WERI-Rb-1 (cell line): ENCODE measurements at places on chromosomes 7 and 10.

- DNase-seq: no peak
Observed at GRCh38 chr10:31723106-31723750, 205.4 kb downstream of the ARHGAP12 start.

- DNase-seq: no peak
Observed at GRCh38 chr7:29607889-29608288, 44.3 kb downstream of the PRR15 start.

DNA sequence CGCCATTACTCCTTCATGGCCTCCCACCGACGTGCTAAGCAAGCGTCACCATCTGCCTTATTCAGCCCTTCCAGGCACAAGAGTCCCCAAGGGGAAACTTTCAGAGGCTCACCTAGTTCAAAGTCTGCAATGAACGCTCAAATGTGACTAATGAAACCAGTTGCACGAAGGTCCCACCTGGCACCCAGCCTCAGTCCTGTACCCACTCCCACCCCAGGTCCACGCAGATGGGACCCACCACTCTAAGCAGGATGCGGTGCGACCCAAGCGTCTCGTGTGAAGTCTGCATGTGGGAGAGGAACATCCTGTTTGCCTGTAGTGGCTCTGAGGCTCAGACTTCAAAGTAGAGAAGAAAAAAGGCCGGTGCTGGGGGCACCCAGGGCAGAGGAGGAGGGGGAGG, 40.3 kb downstream of the RGS10 start:
- no peak for DNase-seq

DNA sequence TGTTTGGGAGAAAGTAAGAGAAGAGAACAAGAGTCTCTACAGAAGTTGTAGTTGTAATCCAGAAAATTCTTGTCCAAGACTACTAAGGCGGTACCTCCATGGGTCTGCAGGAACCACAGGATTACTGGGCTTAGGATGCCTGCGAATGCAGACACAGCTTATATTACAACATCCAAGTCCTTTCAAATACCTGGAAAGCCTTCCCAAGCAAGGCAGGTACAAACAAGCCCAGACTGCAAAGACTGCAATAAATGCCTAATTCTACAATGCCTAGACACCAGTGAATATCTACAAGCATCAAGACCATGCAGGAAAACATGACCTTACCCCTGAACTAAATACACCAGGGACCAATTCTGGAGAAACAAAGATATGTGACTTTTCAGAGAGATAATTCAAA, 178.2 kb downstream of the ARL4A start:
- no peak for DNase-seq

GRCh38 chr10:58813573-58813972, 300.9 kb downstream of the BICC1 start:
- DNase-seq: no peak

DNA sequence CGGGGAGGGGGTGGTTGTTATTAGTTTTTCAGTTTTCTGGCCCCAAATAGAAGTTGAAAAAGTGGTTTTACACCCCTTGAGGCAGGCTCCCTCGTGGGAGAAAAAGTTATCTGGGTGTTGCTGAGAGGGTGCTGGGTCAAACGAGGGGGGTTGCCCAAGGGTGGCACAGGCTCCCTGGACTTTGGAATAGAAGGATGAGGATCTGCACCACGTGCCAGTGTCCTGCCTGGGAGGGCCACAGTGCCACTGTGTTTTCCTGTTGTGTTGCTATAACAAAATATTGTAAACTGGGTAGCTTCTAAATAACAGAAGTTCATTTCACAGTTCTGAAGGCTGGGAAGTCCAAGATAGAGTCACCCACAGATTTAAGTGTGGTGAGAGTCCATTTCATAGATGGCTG, 181.9 kb downstream of the CXCL12 start:
- DNase-seq: no peak

DNA sequence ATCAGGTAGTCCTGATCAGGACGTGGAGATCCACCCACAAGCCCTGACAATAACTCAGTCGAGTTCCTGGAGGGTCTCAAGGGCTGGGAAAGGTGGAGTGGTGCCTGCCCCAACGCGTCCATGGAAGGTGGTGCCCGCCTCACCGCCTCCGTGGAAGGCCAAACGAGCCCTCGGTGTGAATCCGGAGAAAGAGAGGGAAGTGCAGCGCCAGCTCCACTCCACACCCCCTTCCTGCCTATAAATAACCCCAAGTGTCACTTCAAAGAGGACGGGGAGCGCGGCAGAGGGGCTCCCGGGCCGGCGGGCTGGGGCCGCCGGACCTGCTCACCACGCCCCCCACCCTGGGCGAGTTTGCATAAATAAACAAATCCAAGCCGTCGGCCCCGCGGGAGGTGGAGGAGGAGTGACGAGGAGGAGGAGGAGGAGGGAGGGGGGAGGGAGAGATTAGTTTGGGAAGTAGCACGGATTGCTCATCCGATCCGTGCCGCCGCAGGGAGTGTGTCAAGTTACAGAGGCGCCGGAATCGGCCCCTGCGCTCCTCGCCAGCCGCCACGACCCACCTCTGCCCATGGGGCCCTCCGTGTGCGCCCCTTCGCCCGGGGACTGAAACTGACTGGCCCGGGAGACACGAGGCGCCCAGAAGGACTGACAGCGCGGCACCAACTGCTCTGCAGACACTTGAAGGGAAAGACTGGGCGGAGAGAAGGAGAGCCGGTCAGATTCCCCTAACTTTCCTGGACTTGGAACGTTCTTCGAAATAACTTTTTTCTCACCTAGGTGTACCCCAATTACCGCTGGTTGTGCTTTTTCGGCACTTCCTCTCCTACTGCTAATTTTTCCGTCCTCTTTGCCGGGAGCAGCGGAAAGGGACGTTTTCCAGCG, at the start of gene COL13A1:
Gene COL13A1 (plus strand): TSS at position 473 of the 882 bp plus-strand sequence. CDS start 518 bp downstream, outside the sequence.
- DNase-seq: peak; percentile 87

- no peak for DNase-seq
Observed at GRCh38 chr10:86968271-86968993, at the start of gene ADIRF. TSS of gene ADIRF (plus strand) at chr10:86968482. CDS start at chr10:86968545, 63 bp downstream.

DNA sequence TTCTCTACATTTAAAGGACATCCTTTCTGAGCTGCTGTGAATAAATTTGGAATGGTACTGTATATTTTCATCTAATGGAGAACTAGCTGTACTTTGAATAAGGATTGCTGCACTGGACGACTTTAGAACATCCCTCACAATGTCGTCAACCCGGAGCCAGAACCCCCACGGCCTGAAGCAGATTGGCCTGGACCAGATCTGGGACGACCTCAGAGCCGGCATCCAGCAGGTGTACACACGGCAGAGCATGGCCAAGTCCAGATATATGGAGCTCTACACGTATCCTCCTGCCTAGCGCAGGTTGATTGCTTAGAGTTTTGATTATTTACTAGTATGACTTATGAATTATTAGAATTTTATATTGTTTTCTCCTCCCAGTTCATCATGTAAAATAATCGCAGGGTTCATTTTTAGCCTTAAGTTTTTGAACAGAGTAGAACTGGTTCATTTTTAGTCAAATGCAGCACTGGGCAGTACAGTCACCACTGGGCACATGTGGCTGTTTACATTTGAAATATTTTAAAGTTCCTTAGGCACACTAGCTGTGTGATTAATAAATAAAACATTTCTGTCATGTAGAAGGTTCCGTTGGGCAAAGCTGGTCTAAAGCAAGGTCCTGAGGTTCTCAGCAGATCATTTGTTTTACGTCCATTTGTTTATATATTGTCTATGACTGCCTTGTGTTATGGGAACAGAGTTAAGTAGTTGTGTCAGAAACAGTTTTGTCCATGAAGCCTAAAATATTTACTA, 31.5 kb downstream of the CUL1 start:
- DNase-seq: no peak

DNA sequence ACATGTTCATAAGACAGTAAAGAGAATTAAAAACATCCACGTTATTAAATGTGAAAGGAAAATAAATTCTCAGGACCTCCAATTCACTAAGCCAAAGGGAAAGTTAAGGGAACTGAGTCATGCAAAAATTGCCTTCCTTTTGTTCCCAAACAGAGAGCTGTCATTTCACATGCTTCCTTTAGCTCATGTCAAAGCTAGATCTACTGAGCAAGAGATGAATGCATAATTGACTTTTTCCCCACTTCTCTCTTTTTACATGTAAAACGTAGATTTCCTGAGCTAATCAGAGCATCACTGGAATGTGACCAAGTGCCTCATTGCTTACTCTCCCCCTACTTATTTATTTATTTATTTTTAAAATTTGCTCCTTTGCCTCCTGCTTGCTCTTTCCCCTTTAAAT, 129.1 kb upstream of the AMPH start:
- no peak for DNase-seq

DNA sequence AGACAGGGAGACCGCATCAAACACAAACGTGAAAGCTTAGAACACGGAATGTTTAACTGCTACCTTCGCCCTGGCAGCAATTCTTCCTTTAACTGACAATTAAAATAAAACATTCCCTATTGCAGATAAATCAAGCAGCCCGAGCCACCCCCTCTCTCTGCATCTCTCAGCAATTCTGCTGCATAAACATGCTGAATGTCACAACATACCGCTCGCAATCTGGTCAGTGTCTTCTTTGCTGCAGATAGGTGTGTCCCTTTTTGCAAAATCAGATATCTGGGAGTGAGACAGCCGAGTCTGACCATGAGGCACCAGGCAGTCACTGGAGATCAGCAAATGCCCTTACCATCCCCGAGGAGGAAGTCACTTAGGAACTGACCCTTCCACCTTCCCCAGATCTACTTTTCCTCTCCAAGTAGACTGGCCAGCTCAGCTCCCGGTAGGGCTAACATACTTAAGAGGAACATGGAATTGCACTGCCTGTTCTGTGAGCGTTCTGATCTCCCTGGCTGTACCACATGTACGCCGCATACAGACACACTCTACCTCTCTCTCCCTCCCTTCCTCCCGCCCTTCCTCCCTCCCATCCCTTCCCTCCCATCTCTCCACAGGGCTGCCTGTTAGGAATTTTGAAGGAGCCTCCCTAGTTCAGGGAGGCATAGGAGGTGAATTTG, at the start of gene FRMD4A:
Gene FRMD4A (minus strand): TSS at position 537 of the 674 bp plus-strand sequence.
- DNase-seq: no peak

GRCh38 chr10:24897326-24897926, 55.0 kb downstream of the PRTFDC1 start:
- no peak for DNase-seq

DNA sequence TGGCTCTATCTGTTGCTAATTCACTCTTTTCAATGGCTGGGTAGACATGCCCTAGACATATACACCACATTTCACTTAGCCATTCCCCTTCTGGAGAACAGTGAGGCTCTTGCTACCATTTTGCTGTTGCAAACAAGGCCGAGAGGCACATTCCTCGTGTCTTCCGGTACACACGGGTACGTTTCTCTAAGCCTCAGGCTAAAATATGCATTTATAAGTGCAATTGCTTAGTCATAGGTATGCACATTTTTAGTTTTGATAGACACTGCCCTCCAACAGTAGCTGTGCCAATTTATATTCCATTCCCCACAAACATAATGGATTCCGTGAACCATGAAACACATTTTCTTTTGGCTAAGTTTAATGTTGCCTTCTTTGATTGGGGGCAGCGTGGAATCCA, 13.2 kb downstream of the CHAT start:
- DNase-seq: no peak

- DNase-seq: no peak
Observed at GRCh38 chr7:5426226-5426475, 2.5 kb upstream of the TNRC18 start.

DNA sequence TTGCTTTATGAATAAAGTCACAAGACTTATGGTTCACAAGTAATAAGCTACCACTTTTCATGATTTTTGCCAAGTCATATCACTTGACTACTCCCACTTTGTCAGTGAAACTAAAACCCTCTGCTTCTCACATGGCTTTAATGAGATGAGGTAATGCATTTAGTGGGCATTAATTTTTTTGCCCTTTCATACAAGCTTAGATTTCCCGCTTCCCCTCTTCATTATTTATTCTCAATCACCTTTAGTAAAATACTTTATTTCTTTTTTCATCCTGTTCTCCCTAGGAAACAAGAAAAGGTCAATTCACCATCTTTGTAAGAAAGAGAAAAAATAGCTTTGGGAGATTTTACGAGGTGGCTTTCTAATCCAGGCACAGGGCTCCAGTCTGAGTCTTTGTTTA, 109.6 kb upstream of the STARD3NL start:
- no peak for DNase-seq

- DNase-seq: no peak
Observed at GRCh38 chr7:67105377-67105776, 108.7 kb downstream of the TYW1 start.

- peak; percentile 39 for DNase-seq
Observed at GRCh38 chr7:36264123-36264801, 111.2 kb downstream of the EEPD1 start.

GRCh38 chr10:103053659-103054581, 135.8 kb downstream of the CNNM2 start:
- DNase-seq: peak; percentile 72

DNA sequence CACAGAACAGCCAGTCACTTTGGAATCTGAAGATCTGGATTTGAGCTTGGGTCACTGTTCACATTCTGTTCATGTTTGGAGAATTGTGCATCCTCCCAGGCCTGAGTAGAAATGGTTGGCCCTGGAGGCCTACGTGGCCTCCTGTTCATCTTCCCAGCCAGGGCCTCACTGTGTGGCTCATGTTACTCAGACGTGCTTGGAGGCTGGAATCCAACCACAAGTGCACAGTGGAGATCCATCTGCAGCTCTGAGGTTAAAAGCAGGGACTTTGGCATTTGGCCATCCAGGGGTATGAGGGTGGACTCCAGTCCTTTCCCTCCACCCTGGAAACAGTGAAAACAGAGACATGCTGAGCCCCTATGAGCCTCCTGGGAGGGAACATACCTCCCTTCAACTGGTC, 709.0 kb upstream of the IGFBP3 start:
- no peak for DNase-seq

GRCh38 chr7:140042386-140042670, 20.4 kb downstream of the PARP12 start:
- DNase-seq: no peak

- DNase-seq: no peak
Observed at GRCh38 chr7:55048221-55048859, 29.5 kb downstream of the EGFR start.

DNA sequence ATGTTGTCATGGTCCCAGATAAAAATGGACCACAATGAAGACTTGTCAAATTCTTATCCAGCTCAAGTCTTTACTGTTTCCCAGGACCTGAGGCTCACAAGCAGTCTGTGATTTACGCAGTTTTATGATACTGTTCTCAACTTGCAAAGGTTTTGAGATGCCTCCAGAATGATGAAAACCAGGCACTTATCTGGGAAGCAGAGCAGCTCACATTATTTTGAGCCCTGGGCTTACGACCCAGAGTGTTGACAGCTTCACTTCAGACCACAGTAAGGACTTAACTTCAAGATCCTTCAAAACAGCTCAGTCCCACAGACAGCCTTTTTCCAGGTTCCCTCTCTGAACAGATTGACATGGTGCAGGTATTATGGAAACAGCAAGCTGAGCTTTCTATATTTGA, 236.1 kb downstream of the RNLS start:
- DNase-seq: no peak
